ENCODE measurements at places on chromosomes 2 and 18.

DNA sequence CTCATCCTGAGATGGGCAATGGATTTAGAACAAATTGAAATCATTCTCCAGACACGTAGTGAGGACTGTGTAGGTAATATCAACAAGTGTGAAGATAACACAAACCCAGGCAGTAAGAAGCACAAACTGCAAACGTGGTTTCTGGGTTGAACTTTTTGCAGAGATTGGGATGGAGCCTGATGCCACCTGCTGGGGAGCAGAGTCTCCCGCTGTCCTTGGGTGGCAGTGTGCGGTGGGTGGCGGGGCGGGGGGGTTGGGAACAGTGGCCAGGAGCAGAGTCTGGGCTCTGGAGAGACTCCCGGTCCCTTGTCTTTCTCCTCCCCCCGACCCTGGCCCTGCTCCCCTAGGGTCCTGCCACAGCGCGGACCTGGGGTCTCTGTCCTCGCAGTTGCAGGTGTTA lies 19.5 kb downstream of the TRAF3IP1 start:
- no peak for DNase-seq

- DNase-seq: peak; percentile 80
Measured at GRCh38 chr2:109545828-109546713, 67.7 kb downstream of the SEPTIN10 start.

- DNase-seq: no peak
Measured at GRCh38 chr18:63774511-63774910, 707 bp upstream of the SERPINB7 start.

DNA sequence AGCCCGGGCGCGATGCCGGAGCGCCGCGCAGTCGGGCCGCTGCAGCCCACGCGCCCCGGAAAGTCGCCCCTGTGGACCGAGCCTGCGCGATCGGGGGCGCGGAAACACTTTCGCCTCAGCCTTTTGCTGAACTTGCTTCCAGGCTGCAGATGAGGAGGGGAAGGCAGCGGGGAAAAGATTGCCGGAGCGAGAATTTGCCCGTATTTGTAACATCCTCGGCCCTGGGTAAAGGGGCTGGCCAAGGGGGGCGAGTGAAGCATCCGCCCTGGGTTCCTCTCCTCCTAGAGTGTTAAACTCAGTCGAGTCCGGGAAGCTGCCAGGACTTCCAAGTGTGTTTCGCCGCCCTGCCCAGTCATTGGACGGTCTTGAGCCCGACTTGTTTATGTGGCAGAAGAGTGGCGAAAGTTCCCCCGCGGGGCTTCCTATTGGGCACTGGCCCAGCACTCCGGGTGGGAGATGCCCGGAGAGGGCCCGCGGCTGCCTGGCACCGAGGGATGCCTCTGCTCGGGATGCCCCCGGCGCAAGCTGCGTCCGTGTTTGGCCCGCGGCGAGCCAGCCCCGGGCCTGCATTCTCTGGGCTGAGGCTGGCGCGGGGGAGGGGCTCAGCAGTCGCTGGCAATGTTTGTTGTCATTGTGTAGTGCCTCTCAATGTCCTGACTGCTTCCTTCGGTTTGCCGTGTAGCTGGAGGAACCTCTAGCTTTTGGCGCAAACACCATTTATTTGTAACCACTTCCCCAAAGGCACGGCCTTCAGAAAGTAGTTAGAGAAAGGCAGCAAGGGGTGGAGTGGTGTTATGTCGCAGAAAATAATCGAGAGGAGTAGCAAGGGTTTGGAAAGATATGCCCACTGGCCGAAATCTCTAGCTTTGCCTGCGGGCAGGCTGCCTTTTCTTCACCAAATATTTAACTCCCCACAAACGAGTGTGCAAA lies 1.1 kb downstream of the CYBRD1 start:
- DNase-seq: peak; percentile 79

- no peak for DNase-seq
Measured at GRCh38 chr2:184534986-184535385, 63.3 kb upstream of the ZNF804A start.

DNA sequence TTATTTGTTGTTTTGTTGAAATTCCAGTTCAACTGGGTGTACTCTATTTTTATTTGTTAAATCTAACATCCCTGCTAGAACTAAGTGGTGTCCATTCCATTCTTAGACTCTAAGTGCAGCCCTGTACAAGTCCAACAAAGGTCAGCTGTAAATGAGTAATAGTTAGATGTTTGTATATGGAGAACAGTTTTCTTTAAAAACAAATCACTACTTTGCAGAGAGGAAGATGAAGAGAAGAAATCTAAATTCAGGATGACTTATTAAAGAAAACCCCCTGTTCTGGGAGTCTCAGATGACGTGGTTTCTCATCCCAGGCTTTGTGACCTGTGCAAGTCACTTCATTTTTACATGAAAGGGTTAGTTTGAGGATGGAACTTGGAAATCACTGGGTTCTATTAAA lies 57.9 kb downstream of the GALNT14 start:
- DNase-seq: no peak

DNA sequence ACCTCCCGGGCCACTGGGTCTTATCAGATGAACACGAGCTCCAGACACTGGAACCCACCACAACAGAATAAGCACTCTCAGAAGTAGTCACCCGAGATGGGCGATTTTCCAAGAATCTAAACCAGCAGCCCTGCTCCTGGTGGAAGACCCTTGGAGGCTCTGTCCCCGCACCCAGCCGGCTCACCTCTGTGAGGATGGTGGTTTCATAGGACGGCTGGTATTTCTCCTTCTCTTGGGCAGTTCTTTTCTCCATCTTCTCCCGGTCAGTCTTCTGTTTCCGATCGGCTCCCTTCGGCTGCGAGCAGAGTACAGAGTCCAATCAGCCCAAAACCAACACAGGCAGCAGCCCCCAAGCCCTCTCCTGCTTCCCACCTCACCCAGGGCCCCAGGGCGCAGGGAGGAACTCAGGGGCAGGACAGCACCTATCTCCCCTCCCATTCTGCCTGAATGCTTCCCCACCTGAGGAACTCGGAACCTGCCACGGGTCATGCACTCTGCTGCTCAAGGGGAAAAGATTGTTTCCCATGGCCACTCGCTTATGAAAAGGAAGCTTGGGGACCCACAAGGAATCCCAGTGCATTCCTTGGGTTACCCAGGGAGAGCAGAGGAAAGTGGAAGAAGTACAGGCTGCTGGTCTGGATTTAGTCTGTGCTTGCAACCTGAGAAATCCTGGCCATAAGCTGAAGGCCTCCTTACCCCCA lies 42.7 kb downstream of the TFCP2L1 start:
- DNase-seq: no peak

DNA sequence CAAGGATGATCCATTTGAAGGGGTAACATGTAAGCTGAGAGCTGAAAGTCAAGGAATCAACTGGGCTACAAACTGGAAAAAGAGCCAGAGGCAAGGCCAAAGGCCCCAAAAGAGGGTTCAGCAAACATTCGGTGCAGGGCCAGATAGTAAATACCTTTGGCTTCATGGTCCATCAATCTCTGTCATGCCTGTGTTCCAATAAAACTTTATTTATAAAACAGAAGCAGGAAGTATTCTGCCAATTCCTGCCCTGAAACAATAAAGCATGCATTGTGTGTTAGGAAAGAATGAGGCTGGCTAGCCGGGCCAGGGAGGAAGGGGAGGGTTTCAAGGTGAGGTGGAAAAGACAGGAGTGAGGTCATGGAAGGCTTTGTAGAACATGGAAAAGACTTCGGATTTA lies 107.1 kb downstream of the LBH start:
- DNase-seq: no peak

DNA sequence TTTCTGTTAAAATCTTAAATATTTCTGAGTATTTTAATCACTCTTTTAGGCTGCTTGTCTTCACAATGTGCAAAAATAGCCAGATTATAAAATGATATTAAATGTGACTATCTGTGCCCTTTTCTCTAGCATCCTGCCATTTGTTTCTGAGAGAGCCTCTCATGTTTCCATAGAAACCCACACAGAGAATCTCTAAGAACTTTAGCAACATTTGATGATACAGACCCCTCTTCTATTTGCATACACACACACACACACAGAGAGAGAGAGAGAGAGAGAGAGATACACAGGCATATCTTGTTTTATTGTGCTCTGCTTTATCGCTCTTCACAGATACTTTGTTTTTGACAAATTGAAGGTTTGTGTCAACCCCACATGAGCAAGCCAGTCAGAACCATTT lies 134.5 kb upstream of the DDX18 start:
- no peak for DNase-seq

DNA sequence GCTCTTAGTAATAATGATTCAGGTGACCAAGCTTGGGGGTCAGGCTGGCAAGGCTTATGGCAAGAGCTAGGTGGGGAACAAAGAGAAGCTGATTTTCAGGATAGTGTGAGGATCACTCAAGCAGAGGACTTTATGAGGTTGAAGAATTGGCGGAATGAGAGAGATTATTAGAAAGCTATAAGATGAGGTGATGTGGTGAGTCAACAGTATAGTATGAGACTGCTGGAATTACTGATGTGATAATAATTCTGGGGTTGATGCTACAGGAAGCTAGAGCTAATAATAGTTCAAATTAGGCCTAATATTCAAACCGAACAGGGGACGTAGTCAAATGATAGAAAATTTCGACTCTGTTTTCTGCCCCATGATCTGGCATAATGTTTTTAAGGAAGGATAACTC lies 2115.3 kb upstream of the PIK3C3 start:
- DNase-seq: no peak

DNA sequence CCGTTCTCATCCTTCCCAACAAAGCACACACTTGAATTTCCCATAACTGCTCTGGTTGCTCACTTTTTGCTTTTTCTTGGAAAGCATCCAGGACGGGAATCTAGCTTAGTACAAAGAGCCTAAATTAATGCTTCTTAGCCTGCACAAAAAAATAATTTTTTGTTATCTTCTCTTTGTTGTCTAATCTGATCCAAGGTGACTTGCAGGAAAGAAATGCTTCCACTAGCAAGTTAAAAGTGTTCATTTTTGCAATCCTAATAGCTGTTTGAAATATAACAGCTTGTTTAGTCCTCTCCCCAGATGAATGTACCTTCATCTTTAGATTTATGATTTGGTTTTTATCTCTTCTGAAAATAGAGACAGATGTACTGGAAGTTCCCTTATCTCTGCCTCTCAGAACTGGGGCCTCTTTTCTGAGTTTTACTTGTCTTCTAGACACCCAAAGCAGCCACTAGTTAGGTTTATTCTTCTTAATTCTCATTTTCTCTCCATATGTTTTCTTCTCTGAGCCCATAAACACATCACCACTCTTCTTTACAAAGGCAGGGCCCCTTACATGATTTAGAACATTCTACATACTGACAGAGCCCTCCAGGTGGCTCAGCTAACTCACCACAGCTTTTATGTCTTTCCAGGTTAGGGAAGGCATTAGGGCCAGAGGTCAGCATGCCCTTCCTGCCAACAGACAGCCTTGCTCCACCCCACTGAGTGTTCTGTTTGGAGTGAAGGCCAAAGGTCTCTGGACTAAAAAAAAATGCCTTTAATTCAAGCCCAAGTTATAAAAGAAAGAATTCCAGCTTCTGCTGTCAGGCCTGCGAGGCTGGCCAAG lies 74.7 kb upstream of the MAP4K3 start:
- no peak for DNase-seq

GRCh38 chr18:42574871-42575270 lies 540.6 kb downstream of the RIT2 start:
- DNase-seq: no peak

- no peak for DNase-seq
Measured at GRCh38 chr18:49880661-49881060, 67.3 kb upstream of the ACAA2 start.

- DNase-seq: no peak
Measured at GRCh38 chr2:231662811-231663457, 45.4 kb upstream of the PTMA start.

DNA sequence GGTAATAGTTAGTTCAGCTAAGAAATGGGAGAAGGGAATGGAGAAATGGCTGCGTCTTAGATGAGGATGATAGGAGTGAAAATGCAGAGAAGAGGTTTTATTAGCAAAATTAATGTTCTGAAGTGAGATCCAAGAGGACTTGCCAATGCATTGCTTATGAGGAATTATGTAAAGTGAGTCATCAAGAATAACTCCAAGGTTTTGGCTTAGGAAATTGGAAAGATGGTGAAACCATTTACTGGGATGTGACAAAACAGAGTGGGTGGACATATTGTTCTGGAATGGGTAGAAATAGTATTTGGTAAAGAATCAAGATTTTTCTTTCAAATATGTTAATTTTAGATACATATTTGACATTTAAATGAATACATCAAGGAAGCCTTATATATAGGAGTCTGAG lies 306.6 kb upstream of the CYRIA start:
- DNase-seq: no peak

- DNase-seq: no peak
Measured at GRCh38 chr2:205375461-205376448, 306.5 kb upstream of the NRP2 start.

GRCh38 chr2:8303322-8303832 lies 378.5 kb upstream of the ID2 start:
- DNase-seq: no peak

DNA sequence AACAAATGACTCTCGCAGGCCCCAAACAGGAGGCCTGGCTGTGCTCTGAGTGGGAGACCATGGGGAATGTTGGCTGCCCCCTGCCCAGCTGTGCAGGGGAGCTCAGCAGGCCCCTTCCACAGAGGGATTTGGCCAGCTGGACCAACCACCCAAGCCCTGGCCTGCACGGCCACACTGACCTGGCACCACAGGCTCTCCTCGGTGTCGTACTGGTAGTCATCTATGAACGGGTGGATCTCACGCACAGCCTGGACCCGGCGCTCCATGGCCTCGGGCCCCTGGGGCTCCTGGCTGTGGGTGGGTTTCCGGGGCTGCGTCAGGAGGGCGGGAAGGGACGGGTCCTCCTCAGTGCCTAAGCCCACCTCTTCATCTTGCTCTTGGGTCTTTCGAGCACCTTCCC lies 74.5 kb downstream of the POLR1A start:
- no peak for DNase-seq
